ENCODE measurements at places on chromosomes 12 and 14.
A peak's percentile ranks its signal among the peaks of the same experiment; 100 is the strongest.

- DNase-seq = no peak
Measured at GRCh38 chr12:124679533-124680371, 112.3 kb upstream of the NCOR2 start.

- no peak for DNase-seq
Measured at GRCh38 chr14:102652194-102652593, 59.7 kb downstream of the RCOR1 start.

GRCh38 chr14:105267820-105268548 lies 19.7 kb downstream of the BTBD6 start:
- no peak for DNase-seq

DNA sequence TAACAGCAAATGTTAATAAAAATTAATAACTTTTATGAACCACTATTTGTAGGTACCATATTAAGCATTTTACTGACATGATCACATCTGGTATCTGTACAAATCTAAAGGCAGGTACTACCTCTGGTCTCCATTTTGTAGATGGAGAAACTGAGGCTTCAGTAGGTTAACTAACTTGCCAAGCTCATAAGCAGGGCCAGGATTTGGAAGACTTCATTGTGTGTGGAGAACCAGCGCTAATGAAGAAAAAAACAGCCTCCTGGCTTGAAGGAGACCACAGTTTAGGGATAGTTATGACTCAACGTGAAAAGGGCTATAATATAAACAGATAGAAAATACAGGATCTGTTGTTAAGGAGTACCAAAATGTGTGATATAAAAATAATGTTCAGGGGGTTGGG lies 1.0 kb downstream of the NUP37 start:
- no peak for DNase-seq

DNA sequence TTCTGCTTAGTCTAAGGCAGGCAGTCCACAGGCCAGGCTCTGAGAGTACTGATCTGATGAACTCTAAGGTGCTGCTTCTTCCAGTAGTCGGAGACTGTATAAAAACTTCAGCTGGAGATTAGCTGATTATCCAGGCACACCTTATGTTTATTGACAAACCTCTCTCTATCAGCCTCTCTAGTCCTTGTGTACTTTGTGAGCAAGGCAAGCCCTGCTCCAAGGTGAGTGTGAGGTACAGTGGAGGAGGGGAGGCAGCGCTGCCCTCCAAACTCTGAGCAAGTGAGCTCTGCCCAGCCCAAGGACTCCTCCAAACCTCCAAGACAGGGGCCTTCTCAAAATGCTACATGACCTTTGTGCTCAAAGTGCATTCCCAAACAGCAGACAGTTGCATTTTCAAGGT lies 95.9 kb upstream of the CDKN3 start:
- no peak for DNase-seq

DNA sequence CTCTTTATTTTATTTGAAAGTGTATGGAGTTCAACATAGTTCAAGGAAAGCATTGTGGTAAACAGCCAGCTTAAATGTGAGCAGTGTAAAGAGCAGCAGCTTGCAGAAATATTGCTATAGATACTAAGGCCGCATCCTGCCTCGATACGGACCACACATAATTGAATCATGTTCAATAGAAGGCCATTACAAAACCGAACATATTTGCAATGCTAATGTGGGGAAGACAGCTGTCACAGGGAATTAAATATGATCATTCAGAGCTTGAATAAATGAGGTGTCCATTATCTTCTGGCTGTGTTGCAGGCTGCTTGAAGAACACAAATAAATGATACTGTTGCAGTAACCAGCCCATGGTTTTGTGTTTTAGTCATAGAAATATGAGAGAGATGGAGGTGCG lies 173.2 kb downstream of the BRMS1L start:
- DNase-seq = no peak

DNA sequence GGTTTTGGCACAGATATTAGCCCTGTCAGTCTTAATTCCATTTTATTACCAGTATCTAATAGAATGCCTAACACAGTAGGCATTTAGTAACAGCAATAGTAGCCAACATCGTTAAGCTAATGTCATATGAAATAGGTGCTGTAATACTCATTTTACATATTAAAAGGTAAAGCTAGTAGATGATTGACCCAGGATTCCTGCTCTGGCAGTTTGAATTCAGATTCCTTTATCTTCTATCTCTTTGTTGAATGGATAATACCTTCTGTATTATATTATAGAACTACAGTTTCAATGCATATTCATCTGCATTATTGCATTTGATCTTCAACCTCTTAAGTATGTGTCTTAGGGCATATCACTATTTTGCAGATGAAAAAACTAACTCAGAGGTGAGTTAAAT lies 2.9 kb downstream of the ATL1 start:
- DNase-seq = no peak

GRCh38 chr12:47651368-47652254 lies 54.2 kb downstream of the RPAP3 start:
- no peak for DNase-seq

GRCh38 chr12:31985832-31986231 lies 26.6 kb downstream of the RESF1 start:
- DNase-seq = no peak

DNA sequence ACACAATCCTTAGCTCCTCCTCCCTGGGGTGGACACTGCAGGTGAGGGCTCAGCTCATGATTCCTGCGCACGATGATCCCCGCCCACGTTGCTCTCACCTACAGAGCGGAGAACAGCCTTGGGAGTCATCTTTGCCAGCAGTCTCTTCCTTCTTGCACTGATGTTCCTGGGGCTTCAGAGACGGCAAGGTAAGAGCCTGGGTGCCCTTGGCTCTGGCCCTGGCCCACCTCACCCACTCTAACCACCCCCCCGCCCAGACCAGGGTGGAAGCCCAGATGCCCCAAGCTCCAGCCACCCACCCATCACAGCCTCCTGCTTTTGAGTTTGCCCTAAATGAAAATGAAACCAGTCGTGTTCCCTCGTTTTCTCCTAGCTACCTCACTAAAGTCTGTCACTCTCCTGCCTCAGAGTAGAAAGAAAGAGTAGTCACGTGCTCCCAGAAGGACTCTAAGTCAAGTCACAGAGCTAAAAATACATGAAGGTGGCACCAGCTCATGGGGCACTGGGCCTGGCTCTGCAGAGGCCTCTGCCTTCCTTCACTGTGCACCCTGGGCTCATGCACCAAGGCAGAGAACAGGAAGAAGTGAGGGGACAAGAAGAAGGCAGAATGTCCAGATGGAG lies 9.0 kb downstream of the TAPBPL start:
- no peak for DNase-seq

DNA sequence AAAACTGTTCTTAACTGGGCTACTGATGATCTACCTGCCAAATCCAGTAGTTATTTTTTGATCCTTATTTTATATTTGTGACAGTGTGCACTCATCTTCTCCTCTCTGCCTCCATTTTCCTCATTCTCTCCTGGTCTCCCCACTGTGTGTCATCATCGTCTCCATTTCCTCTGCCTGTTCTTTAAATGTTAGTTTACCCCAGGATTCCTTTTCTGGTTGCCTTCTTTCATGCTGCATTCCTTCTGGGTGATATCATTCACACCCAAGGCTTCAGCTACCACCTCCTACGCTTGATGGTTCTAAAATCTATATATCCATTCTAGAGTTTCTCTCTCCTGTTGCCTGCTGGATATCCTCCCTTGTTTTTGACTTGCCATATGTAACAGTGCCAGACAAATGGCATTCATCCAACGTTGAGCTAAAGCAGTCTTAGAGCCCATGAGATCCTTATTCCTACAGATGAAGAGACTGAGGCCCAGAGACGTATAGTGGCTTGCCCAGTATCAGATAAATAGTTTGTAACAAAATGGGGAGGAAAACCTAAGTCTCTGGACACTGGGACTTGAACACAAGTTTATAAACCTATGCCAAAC lies 109.5 kb downstream of the DIP2B start:
- no peak for DNase-seq

GRCh38 chr12:120708651-120709050 lies 1.6 kb upstream of the UNC119B start:
- no peak for DNase-seq

DNA sequence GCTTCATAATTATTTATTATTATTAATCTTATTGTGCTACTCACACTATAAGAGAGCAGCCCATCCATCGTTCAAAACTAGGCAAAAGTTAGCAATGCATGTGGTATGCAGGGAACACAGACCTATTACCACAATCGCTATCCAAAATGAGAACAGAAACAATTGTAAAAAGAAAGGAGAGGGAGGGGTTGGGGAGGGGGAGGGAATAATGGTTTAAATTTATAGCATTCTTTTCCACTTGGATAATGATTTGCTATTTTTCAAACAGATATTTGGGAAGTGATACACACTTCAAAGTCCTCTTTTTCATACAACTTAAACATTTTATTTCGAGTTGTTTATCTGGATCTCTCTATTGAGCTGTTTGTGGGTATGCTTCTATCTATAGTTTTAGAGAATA lies 248.6 kb upstream of the SOX5 start:
- DNase-seq = no peak

DNA sequence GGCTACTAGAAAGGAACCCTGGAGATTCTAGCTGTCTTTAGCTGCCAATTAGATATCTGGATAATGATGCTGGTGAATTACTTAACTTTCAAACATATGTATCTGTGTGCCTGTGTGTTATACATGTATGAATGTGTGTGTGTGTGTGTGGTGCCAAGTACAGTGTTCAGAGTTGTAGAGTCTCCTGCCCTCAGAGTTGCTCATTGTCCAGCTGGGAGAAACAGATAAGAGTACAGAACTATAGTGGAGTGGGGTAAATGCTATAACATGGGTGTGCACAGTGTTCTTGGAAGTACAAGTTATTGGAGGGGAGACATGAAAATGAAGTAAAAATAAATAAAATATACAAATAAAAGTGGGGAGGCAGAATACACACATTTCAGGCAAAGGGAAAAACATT lies 23.6 kb upstream of the ADAM20 start:
- DNase-seq = no peak

- no peak for DNase-seq
Measured at GRCh38 chr14:96409701-96410100, 17.8 kb downstream of the AK7 start.

- peak; percentile 85 for DNase-seq
Measured at GRCh38 chr12:389142-390096, at the start of gene KDM5A. KDM5A (minus strand) TSS chr12:389320; CDS start chr12:389091, 229 bp downstream.

- no peak for DNase-seq
Measured at GRCh38 chr14:84857571-84857970, 672.4 kb upstream of the FLRT2 start.

GRCh38 chr14:102007916-102008418 lies 43.6 kb downstream of the DYNC1H1 start:
- no peak for DNase-seq

- no peak for DNase-seq
Measured at GRCh38 chr12:113120670-113121370, 14.7 kb downstream of the RASAL1 start.

DNA sequence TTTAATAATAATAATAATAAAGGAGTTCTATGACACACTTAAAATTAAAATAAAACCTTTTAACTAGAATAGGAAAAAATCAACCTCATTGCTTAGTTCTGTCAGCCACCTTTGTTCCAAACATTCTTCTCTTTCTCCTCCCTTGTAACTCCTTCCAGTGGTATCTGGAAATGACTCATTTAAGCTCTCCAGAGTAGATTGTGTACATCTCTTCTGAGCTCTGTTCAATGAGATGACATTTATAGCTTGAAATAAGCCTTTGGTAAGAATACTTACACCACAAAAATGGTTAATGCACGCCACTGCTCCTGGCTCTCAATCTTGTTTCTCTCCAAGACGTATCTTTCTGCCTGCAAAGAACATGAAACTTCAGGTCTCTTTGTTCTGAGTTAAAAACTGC lies 70.3 kb downstream of the STAB2 start:
- no peak for DNase-seq

- no peak for DNase-seq
Measured at GRCh38 chr14:68306265-68306933, 486.5 kb downstream of the ZFP36L1 start.

GRCh38 chr14:78356391-78356790 lies 186.2 kb downstream of the NRXN3 start:
- no peak for DNase-seq

- DNase-seq = no peak
Measured at GRCh38 chr12:82793751-82794281, 107.1 kb downstream of the TMTC2 start.

DNA sequence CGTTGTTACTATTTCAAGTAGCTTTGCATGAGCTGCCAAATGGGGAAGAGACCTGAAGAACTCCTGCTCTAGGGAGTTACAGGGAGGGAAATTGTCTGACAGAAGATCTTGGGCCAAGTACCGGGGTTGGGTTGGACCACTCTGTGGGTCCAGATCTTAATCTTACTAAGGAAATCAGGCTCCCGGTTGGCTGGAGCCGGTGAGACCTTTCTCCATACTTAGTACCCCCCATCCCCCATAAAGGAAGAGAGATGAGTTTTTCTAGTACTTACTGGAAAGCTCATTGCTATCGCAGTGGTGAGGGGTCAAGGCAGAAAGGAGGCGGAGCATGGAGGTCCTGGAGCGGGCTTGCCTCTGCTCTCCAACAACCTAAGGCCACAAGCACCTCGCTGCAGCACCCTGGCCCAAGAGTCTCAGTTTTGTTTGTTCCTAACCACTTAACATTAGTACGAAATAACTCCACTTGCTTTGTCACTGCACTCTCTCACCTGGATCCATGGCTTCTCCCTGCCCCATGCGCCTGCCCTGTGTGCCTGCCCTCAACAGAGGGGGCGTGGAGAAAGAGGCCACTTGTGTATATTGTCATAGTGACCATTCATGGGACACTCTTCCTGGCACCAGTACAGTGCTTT lies 6.8 kb upstream of the UNC119B start:
- no peak for DNase-seq

DNA sequence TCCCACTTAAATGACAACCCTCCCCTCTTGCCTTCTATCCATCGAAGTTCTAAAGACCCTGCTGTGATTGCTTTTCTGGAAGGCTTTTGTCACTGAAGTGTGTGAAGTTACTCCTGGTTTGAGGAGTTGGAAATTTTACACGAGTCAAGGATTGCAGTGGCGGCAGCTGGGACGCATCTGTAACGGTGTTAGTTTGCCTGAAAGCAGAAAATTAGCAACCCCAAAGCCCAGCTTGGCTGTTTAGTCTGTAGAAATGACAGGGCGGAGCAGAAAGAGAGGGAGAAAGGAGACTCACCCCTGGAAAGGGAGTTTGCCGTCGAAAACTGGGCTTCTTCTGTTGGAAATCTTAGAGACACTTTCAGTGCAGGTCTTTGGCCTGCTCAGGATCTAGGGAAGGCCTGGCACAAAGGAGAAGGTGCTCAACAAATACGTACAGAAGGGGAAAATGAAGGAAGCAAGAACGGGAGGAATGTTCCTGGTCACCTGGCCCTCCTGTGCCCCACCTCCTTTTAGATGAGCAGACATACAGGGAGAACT lies 931 bp upstream of the MYF5 start:
- DNase-seq = no peak

DNA sequence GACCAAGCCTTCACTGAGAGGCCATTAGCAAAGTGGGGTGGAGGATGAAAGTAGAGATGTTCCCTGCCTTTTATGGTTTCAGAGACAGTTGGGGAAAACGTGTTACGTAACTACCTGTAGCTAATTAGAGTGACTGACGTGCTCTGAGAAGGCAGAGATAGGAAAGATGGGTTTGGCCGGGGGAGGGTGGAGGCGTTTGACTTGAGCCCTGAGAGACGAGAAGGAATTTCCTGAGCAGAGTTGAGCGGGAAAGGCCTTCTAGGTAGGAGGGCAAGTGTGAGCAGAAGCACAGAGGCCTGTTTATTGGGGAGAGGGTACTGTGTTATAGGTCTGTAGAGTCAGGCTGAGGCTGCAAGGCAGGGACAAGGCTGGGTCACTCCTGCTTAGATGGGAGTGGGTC lies 8.6 kb downstream of the TUNAR start:
- DNase-seq = no peak

- DNase-seq = no peak
Measured at GRCh38 chr12:27523305-27523641, 733 bp upstream of the PPFIBP1 start.
